Inflammatory macrophage (primary cell): ENCODE measurements at places on chromosomes 7 and 10.

DNA sequence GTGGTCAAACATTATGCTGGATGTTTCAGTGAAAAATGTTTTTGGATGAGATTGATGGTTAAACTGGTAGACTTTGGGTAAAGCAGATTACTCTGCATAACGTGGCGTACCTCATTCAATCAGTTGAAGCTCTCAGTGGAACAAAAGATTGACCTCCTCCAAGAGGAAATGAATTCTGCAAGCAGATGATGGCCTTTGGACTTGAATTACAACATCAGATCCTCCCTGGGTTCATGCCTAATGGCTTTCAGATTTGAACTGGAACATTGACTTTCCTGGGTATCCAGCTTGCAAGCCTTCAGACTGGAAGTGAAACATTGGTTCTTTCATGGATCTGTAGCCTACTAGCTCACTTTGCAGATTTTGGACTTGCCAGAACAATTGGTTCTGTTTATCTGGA lies 169.3 kb upstream of the MALRD1 start:
- DNase-seq: no peak

DNA sequence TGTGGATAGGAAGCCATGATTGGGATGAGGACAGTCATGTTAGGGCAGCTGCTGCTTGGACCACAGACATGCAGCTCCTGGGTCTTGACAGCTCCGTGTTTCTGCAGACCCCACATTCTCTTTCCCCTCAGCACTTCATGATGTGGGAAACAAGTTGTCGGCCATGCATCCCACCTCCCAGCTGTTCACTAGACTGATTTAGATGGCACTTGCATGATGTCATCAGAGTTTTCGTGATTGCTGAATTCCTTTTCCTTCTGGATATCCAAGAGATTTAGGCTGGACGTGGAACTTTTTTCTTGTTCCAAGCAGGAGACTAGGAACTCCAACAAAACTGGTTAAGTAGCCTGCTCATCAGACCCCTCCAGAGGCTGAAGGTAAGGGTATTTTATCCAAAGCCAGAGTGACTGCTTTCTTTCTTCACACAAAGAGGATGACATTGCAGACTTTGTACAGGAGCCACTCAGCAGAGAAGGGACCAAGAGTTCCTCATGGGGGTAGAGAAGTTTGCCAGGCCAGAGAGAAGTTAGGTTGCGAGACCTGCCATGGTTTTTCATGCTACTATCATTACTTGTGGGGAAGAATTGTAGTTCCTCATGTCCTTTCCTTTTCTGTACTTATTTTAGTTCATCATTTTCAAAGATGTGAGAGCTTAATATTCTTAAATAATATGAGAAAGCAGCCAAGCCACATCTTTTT lies 117.7 kb upstream of the GJD4 start:
- DNase-seq: peak; percentile 76

DNA sequence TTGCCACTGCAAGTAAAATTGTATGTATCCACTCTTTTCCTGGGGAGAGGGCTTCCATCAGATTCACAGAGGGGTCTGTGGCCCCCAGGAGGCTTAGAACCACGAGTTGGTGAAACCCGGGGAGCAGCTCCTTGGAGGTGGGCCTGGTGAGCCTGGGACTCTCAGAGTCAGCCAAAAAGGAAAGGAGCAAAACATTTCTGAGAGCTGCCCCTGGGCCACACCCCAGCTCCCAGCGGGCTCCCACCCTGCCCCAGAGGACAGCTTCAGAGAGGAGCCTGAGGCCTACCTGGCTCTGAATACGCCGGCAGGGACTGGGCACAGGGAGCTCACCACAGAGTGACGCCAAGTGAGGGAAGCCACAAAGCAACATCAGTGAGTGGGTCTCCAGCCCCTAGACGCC lies 56.9 kb downstream of the SH3PXD2A start:
- no peak for DNase-seq

- no peak for DNase-seq
Measured at GRCh38 chr10:98328640-98329039, 60.6 kb upstream of the LOXL4 start.

DNA sequence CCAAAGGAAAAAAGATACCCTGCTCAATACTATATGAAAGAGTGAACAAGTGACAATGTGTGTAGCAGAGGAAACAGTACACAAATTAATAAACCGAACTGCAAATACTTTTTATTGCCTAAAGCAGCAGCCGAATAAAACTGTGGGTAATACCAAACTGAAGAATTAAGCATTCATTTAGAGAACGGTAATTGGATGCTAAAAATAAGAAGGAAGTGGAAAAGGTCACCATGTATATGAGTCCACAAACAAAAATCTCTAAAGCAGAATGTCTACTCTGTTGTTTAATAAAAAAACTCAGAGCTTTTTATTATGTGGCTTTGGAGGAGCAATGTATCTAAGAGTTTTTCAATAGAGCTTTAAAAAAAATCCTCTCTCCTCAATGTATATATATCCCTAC lies 87.9 kb downstream of the ETV1 start:
- DNase-seq: no peak

- peak; percentile 43 for DNase-seq
Measured at GRCh38 chr7:50212666-50213621, 91.6 kb upstream of the IKZF1 start.
